H9 (cell line): ENCODE measurements at places on chromosomes 2 and 18.

DNA sequence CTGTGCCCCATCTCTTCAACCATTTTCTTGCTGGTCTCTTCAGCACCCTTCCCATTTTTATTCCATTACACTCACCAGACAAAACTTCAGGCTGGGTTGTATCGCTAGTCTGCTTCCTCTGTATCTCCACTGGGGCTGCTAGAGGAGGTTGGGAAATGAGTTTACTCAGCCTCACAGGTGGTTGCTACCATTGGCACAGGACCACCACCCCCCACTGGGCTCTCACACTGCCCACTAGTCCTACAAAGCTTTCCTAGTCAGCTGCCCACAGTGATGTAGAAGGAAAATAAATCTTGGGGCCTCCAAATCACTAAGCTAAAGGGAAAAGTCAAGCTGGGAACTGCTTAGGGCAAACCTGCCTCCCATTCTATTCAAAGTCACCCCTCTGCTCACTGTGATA, 12.3 kb upstream of the IL1B start:
- no peak for DNase-seq

DNA sequence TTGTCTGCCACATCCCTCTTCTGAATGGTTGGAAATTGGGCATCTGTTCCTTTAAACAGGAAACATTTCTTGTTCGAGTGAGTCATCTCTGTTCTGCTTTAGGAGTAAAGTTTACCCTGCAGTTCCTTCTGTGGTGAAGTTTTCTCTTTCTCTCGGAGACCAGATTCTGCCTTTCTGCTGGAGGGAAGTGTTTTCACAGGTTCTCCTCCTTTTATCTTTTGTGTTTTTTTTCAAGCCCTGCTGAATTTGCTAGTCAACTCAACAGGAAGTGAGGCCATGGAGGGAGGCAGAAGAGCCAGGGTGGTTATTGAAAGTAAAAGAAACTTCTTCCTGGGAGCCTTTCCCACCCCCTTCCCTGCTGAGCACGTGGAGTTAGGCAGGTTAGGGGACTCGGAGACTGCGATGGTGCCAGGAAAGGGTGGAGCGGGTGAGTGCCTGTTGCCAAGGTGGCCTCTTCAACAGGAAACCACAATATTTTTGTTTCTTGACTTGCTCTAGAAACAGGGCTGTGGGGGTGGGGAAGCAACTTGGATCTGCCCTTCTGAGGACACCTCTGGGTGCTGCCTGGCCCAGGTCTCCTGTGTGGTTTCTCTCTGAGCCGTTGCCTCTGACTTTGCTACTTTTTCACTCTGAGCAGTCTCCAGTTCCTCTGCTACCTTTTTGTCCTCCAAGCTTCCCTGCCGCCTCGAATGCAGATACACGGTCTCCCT, 2.2 kb upstream of the CASP8 start:
- peak; percentile 55 for DNase-seq

DNA sequence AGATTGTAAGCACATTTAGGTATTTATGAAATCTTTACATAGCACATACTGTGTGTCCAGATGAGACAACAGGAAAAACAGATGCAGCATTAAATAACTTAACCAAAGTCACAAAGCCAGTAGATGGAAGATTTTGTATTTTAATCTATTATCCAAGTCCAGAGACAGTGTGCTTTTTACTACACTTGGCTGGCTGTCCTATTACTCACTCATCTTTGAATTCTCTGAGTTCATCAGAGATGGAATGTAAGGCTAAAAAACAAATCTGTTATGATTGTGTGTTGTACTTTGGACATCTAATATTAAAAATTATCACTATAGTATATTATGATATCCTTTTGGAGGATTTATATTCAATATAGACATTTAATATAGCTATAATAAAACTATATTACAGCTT, 1189.4 kb downstream of the DSC3 start:
- no peak for DNase-seq

DNA sequence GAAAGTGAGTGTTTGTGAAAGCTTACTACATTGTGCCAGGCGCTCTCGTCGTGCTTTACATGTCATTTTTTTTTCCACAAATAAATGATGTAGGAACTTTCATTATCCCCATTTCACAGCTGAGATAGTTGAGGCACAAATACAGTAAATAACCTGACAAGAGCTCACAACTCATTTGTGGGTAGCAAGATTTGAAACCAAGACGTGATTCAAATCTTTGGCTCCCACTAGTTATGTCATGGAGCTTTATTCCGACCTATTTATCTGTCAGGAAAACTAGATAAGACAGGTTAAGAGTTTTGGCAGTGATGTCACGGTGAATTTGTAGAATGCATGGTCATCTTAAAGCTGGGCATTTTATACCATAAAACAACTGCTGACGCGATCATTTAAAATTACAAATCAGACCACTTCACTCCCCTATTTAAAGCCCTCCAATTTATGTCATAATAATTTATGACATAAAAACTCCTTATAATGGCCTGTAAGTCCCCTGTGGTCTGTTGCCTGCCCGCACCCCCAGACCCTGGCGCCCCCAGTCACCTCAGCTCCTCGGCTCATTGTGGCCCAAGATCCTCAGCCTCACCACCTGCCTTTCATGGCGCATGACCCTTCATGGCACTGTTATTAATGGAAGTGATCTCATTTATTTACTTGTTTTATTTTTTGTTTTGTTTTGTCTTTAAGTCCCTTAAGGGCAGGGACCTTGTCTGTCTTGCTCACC, 678 bp upstream of the ZNF24 start:
- DNase-seq, result no peak

DNA sequence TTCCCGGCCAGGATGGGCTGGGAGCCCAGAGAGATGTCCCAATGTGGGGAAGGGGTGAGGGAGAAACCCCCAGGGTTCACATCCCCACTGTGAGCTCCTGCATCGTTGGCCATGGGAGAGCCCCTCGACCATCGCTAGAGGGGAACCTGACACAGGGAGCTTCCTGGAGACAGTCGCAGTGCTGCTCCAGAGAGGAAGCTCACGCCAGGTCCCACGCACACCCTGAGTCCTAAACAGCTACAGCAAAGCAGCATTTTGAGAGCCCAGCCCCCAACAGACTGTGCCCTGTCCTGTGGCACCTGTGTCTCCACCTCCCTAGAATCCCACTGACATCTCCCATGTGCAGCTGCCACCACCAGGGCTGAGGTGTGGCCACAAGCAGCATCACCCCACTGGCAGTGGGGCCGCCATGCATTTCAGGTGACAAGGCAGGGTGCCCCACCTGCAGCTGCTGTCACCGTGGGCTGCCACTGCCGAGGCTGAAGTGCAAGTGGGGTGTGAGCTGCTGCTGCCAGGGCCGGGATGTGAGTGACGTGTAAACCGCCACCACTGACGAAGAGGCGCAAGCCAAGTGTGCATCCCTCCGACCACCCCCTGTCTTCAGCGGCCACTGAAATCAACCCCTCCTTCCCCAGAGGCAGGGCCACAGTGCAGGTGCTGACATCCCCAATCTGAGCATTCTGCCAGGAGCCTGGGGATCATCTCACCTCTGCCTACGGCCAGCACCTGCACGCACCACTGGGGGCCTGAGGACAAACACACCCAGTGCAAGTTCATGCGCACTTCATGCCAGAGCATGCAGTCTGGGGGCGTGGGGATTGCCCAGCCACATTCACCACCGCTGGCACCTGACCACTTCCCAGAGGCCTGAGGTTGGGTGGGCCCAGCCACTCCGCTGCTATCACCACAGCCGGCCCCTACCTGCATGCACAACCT, 467.7 kb upstream of the SALL3 start:
- DNase-seq, result no peak
